ENCODE measurements at places on chromosomes 2 and 18. TPM values are rescaled to one million over a fixed set of nuclear protein-coding genes. Genes with fewer than 3 reads are reported as not detected.

The PSD4 gene
- total RNA-seq: 8.3 TPM

The PSMA8 gene
- total RNA-seq: not detected

The CAPN14 gene
- not detected for total RNA-seq

The TUBA3E gene
- total RNA-seq: not detected

The MPP4 gene
- total RNA-seq: not detected

The C2orf72 gene
- 0.26 TPM for total RNA-seq

The G6PC2 gene
- not detected for total RNA-seq

The FSHR gene
- not detected for total RNA-seq

The RAX gene
- total RNA-seq: not detected

The IL1R1 gene
- 30.5 TPM for total RNA-seq

The BOD1L2 gene
- total RNA-seq: not detected

The GCG gene
- not detected for total RNA-seq

The CCDC195 gene
- total RNA-seq: not detected

The NYAP2 gene
- total RNA-seq: under 0.01 TPM

The DNAJC5G gene
- total RNA-seq: not detected

The ZEB2 gene
- 112 TPM for total RNA-seq

The FLACC1 gene
- total RNA-seq: not detected

The SLC14A1 gene
- not detected for total RNA-seq

The SPTBN1 gene
- 180 TPM for total RNA-seq

The SP5 gene
- not detected for total RNA-seq

The ABCG5 gene
- total RNA-seq: not detected

Data from epithelial cell of alveolus of lung (primary cell).